ENCODE measurements at places on chromosomes 2 and 18.

GRCh38 chr2:233058717-233059546, 1.2 kb upstream of the INPP5D start:
- DNase-seq = no peak

DNA sequence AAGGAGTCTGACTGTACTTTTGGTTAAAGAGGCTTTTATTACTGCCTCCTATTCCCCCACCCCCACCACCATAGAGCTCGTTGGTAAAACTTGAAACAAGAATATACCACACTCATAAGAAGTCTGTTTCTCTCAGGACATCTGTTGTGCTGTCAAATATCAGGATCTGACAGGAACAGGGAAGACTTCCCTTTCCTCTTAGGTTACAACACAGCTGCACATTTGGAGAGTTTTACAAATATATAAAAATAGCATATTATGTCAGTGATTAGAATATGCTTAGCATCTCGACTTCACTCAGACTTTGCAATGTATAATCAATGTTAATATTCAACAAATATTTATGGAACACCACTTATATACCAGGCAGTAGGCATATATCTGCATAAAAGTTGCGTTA, 439.6 kb upstream of the REG3G start:
- no peak for DNase-seq

GRCh38 chr2:192579965-192580700, 385.4 kb upstream of the TMEFF2 start:
- DNase-seq = no peak

- no peak for DNase-seq
These were observed 1383.2 kb downstream of the LRP1B start for GRCh38 chr2:140747665-140748064.

DNA sequence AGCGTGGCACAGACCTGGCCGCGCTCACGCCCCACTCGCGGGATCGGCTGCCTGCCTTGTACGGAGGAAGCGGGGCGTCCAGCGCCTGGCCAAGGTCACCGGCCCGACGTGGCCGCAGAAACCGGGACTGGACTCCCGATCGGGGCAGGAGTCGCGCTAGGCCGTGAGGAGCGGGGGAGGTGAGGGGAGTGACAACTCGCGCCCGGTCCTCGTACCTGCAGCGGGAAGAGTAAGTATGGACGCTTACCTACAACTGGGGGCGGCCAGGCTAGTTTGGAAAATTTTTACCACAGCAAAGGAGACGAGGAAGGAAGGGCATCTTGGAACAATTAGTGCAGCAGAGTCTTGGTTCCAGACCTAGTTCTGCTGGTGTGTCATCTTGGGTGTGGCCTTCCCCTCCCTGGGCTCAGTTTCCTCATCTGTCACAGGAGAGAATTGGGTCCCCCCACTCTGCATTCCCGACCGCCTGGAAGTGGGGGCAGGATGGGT, 693 bp downstream of the UBE2F start:
- no peak for DNase-seq

DNA sequence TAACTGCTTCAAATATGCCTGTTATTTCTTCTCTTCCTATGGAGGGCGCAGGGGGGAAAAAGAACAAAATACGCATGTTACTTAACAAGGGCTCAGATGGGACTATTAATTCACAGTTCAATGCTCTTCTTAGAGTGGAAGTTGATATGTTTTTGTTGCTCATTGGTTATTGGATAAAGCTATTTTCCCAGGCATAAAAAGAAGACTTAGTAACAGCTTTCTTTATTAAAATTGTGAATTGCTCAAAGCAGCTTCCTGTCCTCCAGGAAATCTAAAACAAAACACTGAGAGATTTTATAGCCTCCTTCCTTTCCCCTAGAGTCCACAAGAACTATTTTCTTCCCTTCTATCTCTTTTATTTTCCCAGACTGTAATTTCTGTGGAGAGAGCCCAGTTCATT, 180.8 kb downstream of the SH3BP4 start:
- no peak for DNase-seq

GRCh38 chr2:74025971-74026612, 41.4 kb downstream of the TET3 start:
- DNase-seq = no peak

GRCh38 chr18:25422230-25422629, 70.3 kb upstream of the ZNF521 start:
- DNase-seq = no peak

- no peak for DNase-seq
These were observed 456.3 kb upstream of the MYT1L start for GRCh38 chr2:2787301-2787907.

DNA sequence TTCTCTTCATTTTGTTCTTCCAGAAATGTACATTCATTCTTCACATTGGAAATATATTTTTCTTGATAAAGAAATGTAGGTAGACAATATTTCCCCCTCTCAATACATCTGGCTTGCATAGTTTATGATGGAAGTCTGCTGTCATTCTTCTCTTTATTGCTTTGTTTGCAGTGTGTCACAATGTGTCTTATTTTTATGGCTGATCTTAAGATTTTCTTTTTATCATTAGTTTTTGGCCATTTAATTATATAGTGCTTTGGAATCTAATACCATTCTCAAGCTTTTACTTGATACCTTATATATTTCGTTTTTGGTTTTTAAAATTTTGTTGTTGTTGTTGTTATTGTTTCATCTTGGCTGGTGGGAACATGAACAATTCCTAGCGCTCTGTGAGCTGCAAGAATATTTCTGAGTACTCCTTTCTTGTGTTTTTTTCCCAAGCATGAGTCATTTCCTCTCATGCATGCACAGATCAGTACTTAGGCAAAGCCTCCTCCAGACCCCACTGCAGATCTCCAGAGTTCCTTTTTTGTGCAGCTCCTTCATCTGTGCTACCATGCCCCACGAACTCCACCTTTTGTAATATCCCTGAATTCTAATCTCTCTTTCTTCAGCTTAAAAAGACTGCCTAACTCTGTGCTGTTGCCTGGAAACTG, 13.7 kb upstream of the MMADHC start:
- no peak for DNase-seq

DNA sequence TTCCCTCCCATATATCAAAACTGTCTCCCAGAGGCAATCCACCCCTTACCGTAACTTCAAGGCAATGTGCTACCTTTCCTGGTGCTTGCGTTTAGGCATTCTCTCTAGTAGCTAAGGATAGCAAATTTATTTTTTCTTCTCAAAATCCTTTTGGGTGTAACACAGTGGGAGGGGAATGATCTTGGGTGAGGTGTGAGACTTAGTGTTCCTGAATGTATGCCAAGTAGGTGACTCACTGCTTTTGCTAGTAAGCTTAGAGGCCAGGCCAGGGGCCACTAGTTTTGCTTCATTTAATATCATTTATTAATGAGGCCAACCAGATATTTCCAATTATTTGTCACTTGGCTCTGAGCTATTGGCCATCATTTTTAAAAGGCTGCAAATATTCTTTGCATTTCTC, 135.5 kb downstream of the NAPG start:
- no peak for DNase-seq

GRCh38 chr2:135909976-135910375, 33.7 kb upstream of the MCM6 start:
- DNase-seq = no peak

GRCh38 chr18:10939822-10940221, 209.5 kb downstream of the PIEZO2 start:
- DNase-seq = no peak

DNA sequence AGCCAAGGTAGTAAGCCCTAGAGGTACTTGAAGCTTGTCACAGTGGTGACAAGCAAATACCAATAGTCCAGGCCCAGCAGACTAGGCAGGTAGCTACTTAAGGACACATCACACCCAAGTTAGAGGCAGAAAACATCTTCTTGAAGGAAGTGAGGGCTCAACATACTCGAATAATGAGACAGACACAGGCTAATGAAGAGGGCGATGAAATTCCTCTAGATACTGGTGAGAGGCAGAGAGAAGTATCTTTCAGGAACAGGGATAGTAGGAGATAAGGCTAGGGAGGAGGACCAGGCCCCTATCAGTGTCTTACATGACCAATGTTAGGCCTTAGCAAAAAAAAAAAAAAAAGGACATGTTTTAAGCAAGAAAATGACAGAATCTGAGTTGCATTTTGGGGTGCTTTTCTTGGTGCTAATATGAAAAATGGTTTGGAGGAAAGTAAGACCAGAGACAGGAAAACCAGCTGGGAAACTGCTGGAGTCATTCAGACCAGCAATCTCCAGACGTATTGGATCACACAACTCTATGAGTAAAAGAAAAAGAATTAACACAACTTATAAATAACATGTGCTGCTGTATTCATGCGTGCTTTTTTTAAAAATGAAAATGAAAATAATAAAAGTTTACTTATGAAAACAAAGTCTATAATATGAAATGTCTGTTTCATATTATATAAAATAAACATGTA, 37.7 kb downstream of the COBLL1 start:
- DNase-seq = no peak

GRCh38 chr2:128714285-128714684, 395.6 kb upstream of the HS6ST1 start:
- DNase-seq = no peak

DNA sequence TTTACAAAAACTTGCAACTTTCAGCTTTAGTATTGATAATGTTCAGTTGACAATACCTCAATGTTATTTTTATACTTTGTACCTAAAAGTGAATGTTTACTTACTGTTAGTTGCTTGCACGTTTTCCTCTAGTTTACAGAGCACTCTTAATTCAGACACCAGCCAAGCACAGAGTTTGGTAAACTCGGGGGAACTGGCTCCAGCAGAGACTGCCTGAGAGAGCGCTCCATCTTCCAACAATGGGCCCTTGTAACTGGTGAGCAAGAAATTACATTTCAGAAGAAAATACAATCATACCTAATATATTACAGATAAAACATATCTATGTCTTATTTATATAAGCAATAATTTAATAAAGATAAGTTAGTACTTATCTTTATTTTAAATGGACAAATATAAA, 3.7 kb downstream of the FAM98A start:
- no peak for DNase-seq

- DNase-seq = no peak
These were observed 105.3 kb upstream of the TTN start for GRCh38 chr2:178912416-178913048.

GRCh38 chr2:29920130-29920577, 1.2 kb downstream of the ALK start:
- DNase-seq = no peak

- no peak for DNase-seq
These were observed 92.4 kb downstream of the CABLES1 start for GRCh38 chr18:23227726-23228070.

GRCh38 chr2:26613241-26614215, 27.6 kb downstream of the CIB4 start:
- DNase-seq = no peak

DNA sequence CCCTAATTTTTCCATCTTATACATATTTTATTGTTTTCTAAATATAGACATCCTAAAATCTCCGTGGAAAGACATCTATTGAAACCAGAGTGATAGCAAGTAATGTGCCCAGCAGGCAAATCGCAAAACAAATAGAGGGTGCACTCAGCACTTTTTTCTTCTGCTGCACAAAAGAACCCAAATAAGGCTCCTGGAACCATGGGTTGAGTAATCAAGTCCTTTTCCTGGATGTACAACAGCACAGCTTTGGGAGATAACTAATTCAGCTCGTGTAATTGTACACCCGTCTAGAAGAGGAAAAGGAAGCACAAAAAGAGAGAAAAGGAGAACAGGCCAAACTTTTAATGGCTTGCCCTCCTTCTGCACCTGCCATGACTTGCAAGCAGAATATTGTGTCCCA, 126.9 kb upstream of the TLK1 start:
- DNase-seq = no peak

DNA sequence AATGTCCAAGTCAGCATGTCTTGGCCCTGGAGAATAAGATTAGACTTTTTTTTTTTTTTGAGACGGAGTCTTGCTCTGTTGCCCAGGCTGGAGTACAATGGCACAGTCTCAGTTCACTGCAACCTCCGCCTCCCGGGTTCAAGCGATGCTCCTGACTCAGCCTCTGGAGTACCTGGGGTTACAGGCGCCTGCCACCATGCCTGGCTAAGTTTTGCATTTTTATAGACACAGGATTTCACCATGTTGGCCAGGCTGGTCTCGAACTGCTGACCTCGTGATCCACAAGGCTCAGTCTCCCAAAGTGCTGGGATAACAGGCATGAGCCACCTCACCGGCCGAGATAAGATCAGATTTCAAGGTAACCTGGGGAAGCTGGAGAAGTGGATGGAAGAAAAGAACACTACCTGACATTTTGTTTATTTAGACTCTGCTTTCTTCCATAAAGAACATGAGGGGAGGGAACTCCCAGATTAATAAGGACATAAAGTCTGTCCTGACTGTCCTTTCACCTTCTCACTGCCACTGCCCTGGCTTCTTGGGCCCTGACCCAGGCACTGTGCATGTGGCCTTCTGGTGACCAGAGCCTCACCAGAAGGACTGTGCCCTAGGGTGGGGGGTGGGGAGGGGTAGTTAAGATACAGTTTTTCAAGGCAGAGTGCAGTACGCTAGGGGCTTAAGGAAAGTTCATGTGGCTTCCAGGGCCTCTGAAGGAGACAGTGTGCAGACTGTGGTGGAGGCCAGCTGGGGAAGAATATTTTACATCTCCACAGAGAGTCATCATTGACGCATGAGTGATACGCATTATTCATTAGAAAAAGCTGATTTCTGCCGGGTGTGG, 4.8 kb upstream of the IMPA2 start:
- no peak for DNase-seq

DNA sequence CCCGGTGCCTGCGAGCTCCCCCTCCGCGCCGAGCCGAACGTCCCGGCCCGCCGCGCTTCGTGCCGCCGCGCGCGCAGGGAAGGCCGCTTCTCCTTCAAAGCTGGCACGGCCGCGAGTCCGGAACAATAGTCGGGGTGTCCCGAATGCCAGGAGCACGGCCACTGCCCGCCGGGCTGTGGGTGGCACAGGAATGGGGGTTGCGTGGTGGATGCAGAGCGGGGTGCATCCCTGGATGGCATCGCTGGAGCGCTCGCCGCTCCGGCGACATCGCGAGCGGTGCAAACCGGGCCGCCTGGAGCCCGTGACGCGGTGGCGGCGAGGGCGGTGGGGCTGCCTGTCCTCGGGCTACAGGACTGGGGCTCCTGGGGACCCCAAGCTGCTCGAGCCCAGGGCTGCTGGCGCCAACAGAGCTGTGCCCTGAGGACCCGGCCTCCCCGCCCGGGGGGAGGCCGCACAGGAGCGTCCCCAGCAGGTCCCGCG, 1.1 kb upstream of the SATB2 start:
- DNase-seq = no peak

- no peak for DNase-seq
These were observed 84.7 kb upstream of the STON1 start for GRCh38 chr2:48445091-48445725.

DNA sequence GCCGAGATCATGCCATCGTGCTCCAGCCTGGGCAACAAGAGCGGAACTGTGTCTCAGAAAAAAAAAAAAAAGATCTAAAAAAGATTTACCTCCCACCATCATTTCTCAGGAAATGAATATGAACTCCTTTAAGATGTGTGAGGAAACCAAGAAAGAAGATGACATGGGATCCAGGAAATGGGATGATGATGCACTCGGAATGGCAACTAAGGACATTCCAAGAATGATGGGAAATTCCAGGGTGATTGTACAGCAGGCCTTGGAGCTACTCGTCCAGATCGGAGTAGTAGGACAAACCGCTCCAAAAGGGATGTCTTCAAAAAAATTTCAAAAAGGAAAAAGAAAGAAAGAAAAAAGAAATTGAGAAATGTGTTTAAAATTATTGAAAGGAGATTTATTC, 84.9 kb upstream of the PMAIP1 start:
- no peak for DNase-seq
